ENCODE measurements at places on chromosomes 5 and 9.

GRCh38 chr9:137309368-137310188 is 7.5 kb upstream of the NRARP start:
- DNase-seq: no peak

GRCh38 chr9:133505186-133505830 is 19.5 kb downstream of the MYMK start:
- no peak for DNase-seq

DNA sequence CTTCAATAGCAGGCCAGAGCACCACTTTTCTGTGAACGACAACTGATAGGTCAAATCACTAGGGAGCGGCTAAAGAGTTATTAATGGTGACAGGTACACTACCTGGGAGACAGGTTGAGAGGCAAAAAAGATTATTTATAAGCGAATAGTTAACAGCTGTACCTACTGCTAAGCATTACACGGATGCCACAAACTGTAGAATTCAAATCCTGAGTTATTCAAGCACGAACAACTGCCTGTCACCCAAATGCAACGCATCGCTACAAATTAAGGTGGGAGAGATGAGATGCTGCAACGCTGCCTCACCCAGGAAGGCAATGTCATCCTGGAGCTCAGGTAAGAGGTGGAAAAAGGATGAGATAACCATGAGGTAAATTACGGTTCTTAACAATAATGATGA is 342.9 kb downstream of the BNC2 start:
- no peak for DNase-seq

DNA sequence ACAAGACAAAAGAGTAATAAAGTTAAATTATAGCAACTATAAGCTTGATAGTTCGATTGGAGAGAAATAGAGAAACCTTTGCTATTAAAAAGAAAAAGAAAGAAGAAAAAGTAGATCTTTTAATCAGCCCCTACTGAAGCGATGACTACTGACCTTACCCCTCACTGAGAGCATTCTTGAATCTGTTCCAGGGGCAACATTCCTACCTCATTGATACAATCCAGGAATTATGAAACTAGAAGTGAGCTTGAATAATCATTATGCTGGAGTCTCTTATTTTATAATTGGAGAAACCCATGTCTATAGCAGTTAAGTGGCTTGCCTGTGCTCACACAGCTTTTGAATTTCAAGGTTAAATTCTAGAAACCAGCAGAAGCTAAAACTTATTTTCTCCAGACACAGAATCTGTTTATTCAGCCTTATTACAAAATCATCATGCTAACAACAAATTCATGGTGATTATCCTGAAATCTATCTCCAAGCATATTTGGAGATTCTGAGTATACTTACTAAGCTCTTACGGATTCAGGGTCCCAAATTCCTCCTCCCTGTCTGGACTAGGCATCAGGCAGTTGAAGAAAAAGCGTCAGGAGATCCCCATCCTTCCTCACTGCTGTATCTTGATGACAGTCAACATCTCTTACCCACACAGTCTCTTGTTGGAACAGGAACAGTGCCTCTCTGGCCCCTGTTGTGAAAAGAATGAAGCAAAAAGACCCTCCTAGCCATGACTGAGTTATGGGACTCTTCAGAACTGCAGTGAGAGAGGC is 547.6 kb upstream of the WWC1 start:
- DNase-seq: peak; percentile 94

GRCh38 chr5:179795863-179796833 is 2.4 kb downstream of the LTC4S start:
- DNase-seq: peak; percentile 80

- DNase-seq: no peak
Measured at GRCh38 chr5:78221964-78222451, 72.5 kb downstream of the AP3B1 start.

DNA sequence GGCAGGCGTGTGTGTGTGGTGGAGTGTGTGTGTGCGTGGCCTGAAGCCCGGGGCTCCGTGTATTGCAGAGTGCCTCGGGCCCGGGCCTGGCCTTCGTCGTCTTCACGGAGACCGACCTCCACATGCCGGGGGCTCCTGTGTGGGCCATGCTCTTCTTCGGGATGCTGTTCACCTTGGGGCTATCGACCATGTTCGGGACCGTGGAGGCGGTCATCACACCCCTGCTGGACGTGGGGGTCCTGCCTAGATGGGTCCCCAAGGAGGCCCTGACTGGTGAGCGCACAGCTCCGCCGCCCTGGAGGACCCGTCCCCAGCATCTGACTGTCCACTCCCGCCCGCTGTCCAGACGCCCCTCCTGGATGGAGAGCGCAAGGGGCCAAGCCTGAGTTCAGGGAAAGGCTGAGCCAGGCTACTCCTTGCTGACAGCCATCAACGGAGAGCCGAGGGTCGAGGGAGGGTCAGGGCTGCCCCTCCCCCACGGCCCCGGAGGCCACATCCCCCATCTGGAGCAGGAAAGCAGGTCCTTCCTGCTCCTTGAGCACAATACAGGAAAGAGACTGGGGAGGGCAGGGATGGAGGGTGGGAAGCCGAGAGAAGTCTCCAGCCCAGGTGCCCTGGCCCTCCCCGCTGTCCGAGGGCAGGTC is 18.4 kb downstream of the SLC6A18 start:
- no peak for DNase-seq

- no peak for DNase-seq
Measured at GRCh38 chr9:3743901-3744413, 218.2 kb upstream of the RFX3 start.

DNA sequence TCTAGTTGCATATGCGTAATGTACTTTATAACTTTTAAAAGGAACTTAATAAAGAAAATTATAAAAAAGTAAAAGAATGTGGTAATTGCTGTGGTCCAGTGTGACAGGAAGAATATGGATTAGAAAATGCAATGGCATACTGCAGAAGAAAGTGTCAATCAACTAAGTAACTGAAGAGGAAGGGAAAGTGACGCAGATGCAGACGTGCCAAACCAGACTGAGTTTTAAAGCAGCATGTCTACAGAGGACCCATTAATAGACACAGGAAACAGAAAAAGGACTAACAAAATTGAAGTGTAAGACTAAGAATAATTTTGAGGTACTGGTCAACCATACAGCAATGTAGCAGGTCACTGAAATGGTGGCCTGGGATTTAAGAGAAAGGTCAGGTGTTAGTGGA is 73.3 kb downstream of the DPYSL3 start:
- DNase-seq: no peak

- peak; percentile 54 for DNase-seq
Measured at GRCh38 chr9:32500768-32501167, 25.2 kb downstream of the RIGI start.

GRCh38 chr9:4904322-4905134 is 80.5 kb upstream of the JAK2 start:
- DNase-seq: no peak

DNA sequence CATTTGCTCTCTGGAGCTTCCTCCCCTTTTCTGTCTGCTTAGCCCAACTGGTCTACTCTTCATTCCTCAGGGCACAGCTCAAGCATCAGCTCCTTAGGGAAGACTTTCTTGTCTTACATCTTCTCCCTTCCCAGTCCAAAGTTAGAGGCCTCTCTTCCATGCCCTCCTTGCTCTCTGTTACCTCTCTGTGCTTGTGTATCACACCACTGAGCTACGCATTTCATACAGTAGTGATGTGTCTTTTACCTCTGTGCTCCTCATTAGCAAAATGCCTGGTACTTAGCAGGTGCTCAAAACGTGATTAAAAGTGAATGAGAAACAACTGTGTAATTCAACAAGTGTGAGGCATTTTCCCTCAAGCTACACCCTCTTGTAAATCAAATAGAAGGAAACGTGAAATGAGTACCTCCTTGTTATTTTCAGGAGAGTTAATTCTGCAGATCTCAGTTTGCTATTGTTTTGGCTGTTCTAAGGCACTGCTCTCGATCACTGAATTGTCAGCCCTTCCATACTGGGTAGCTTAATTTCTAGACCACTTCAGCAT is 39.0 kb downstream of the ERAP1 start:
- DNase-seq: no peak

DNA sequence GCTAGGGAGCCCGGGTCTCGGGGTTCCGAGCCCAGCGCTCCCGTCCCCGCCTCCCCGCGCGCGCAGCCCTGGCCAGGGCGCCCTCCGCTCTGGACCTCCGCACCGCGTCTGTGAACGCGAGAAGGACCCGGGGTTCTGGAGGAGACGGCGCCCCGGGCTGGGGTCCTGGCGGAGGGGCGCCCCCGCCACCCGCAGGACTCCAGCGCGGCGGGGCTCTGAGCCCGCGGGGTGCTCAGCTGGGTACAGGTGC is 431 bp downstream of the TMOD1 start:
- no peak for DNase-seq

GRCh38 chr9:107249665-107250285 is 33.3 kb upstream of the RAD23B start:
- DNase-seq: no peak

GRCh38 chr5:108129129-108129528 is 252.8 kb downstream of the FBXL17 start:
- no peak for DNase-seq

GRCh38 chr9:111979561-111979960 is 82.9 kb downstream of the UGCG start:
- DNase-seq: no peak

DNA sequence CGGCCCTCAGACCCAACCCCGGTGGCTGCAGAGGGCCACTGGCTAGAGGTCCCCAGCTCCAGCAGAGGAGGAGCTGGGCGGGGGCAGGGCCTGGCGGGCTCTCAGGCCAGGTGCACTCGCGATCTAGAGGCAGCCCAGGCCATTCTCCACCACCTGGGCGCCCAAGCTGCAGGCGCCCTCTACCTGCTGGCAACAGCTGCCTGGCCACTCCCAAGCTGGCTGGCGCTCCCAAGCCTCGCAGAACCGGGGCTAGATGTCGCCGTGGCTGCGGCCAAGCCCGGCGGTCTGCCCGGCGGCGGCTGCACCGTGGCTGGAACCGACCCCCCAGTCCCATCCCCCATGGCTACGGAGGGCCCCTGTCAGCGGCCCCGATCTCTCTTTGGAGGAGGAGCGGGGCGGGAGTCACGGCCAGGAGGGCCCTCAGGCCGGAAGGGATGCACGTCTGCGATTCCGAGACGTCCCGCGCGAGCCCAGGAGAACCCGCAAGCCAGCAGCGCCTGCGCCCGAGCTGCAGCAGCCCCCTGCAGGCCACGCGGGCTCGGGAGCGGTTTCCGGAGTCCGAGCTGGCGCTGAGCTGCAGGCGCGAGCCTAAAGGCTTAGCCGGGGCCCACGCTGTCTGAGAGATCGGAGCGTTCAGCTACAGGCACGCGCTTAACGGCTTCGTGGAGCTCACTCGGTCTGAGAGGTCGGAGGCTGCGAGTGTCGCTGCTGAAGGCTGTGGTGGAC is 44.3 kb upstream of the BICD2 start:
- peak; percentile 74 for DNase-seq

DNA sequence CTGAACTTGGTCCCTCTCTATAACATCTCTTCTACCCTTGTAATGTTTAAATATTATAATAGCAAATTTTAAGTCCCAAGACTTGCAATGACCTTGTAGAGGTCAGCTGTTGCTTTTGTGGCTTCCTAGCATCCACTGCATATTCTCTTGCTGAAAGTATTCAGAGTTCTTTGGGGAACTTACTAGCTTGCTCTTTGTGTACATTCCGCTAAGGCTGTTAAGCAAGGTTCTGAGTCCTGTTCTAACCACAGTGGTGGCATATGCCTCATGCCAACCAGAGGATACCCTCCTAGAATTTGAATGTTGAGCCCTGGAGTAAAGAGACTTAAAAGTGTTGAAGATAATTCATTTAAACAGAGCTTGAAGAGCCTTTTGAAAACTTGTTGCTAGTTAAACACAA is 570.9 kb downstream of the TLE1 start:
- no peak for DNase-seq

GRCh38 chr5:76473661-76474060 is 70.6 kb downstream of the IQGAP2 start:
- DNase-seq: no peak

DNA sequence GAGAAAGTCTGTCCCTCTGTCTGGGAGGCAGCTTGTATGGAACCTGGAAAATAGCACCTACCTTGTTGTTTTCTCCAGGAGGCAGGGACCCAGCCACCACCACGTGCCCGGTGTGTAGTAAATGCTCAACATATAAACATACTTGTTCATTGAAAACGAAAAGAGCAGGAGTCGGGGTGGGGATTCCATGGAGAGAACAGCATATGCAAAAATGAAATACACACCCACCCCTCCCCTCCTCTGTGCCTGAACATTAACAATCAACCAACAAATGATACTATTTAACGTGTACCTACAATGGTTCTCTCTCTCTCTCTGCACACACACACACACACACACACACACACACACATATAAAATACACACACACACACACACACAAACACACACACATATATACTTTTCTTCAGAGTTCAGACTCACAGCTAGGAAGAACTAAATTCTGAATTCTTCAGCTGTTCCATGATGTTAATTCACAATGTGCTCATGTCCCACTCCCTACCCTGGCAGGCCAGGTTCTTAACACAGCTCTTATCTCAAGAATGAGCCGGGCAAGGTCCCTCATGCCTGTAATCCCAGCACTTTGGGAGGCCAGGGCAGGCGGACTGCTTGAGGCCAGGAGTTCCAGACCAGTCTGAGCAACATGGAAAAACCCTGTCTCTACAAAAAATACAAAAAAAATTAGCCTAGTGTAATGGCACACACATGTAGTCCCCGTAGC is 16.3 kb upstream of the DENND1A start:
- no peak for DNase-seq

DNA sequence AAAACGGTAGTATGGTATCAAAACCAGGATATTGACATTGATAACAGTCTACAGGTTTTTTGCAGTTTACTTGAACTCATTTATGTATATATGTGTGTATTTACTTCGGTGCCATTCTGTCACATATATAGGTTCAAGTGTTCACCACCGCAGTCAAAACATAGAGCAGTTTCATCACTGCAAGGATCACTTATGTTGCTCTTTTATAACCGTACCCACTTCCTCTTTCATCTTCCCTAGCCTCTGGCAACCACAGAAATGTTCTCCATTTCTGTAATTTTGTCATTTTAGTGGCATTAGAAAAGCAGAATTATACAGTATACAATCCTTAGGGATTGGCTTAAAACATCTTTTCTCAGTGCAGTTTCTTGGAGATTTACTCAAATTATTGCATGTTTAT is 90.3 kb downstream of the SH3GL2 start:
- DNase-seq: no peak

DNA sequence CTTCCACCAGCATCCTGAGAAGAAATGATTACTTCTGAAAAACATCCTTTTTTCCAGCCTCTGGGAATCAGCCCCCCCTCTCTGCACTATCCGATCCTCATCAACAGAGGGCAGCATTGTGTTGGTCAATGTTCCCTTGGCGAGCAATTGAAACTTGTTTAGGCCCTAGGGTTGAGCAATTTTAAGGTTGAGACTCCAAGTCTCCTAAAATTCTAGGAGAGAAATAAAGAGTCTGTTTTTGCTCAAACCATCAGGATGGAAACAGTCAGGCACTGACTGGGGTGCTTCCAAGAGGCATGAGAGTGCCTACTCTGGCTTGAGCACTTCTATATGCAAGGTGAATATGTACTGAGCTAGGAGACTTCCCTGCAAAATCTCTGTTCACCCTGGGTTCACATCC is 12.4 kb upstream of the CYFIP2 start:
- peak; percentile 88 for DNase-seq

DNA sequence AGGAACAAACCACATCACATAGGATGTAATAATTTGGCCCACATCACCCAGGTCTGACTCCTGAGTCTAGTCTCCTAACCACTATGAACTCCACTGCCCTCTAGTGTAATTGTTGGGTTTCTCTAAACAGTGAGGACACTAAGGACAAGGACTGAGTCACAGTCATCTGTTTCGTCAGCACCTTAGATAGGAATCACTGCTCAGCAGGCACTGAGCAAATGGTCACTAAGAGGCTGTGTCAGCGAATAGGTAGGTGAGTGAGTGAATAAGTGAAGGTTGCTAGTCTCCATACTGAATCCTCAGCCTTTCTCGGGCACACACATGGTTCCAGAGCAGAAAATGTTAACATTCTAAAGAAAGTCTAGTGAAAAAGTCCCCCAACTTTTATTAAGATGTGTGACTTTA is 278.6 kb downstream of the SPOCK1 start:
- DNase-seq: peak; percentile 89
